ENCODE measurements at places on chromosomes 2 and 18.

DNA sequence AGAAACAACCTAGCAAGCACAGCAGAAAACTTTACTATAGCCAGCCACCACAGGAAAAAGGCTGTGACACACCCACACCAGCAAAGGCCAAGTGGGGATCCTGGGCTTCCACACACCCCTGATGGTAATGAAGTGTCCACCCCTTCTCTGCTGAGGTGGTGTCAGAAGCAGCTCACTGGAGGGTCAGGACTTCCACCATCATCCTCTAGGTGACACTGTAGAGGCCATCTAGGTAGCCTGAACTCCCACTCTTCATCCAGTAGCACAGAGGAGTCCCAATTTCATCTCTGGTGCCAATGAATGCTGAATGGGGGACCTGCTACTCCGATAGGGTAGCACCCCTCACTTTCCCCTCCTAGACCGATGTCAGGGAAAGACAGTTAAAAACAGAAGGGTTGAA, 1544.4 kb downstream of the LRP1B start:
- DNase-seq, result no peak

GRCh38 chr2:9919512-9919911, 32.0 kb upstream of the GRHL1 start:
- no peak for DNase-seq

- DNase-seq, result peak; percentile 41
Measured at GRCh38 chr2:197255543-197255942, 55.0 kb downstream of the ANKRD44 start.

- DNase-seq, result no peak
Measured at GRCh38 chr2:66432801-66433694, 1.9 kb upstream of the MEIS1 start.

DNA sequence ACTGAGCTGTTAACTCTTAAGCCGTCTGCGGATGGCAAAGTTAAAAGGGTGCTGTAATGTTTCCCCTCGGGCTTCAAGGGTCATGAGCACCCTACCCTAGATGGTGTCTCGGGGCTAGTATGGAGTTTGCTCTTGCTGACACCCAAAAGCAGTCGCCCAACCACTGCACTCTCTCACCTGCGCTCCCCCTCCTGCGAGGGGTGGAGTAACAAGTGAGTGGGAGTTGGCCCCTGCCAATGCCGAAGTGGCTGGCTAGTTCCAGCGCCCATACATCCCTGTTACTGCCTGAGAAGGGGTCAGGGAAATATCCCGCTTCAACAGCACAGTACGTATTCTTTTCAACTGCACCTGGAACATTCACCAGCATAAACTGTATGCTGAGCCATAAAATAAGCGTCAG, 47.5 kb downstream of the FAM117B start:
- no peak for DNase-seq

DNA sequence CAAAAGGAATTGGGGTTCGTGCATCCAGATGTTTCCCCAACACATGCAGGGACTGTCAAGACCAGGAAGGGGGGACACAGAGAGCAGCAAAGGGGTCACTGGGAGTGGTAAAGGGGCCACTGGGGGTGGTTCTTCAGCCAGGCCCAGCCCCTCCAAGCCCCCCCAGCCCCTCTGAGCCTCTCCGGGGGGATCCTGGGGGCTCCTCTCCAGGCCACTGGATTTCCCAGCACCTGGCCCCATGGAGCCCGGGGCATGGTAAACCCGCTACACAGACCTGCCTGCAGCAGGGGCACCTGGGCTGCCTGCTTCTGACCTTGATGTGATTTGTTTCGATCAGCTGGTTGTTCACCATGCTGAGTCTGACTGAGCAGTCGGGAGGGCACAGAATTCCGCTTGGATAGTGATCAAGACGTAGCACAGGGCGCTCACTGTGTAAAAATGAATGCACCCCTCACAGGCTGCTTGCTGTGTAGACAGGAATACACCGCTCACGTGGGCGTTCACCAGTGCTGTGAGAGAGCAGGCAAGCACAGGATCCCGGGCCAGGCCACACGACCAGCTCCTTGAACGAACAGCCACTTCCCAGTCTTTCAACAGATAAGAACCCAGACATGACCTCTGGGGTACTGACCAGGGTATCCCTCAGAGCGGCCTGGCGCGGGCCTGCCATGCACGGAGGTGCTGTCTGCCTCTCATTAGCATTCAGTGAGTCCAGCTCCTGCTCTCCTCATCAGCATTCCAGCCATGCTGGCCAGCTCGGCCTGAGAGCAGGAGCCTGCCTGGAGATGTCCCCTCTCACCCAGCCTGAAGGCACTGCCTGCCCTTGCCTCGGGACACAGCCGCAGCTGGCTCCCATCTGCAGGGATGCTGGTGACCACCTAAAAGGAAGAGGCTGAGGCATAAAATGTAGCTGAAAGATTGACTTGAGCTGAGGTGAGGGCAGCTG, 73.3 kb upstream of the OTOS start:
- no peak for DNase-seq

GRCh38 chr2:236014408-236015131, 153.6 kb downstream of the GBX2 start:
- DNase-seq, result no peak

GRCh38 chr2:166658901-166659300, 164.9 kb upstream of the SCN7A start:
- no peak for DNase-seq

- DNase-seq, result no peak
Measured at GRCh38 chr18:41761333-41762018, 193.6 kb upstream of the PIK3C3 start.

DNA sequence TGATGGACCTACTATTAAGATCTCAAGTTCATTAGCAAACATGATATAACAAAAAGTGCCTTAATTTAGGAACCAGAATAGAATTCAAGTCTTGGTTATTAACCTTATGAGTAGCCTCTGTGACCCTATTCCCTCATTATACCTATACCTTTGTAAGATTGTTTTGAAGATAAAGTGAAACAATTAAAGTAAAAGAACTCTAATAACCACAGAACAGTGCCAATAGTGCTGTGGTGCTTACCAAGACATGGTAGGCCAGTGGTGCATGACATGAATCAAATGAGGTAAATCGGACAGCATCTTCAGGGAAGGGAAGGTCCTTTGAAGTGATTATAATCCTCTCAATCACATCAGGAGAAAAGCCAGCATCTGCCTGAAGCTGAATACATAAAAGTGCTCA, 36.4 kb downstream of the METTL4 start:
- DNase-seq, result no peak

DNA sequence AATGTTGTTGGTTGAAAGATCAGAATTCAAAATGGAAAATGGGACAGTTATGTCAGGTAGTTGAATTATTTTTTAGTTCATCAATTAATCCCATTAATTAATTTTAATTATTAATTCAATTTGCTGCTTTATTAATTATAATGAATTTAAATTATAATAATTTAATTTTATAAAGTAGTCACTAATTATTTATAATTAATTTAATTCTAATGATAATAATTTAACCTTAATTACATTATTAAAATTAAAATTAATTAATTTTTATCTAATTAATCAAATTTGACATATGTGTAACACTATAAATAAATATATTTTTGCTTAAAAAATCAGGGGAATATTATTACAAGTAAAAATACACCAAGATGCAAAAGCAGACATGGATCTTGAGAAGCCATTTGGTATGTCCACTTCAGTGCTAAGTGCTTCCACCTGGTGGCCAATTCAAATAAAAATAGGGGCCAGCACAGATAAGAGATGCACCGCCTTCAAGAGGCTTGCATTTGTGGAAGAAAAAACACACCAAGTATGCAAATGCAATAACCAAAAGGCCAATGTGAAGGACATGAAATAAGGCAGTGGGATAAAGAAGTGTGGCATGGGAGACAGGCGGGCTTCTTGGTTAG, 73.2 kb downstream of the MBP start:
- DNase-seq, result no peak

DNA sequence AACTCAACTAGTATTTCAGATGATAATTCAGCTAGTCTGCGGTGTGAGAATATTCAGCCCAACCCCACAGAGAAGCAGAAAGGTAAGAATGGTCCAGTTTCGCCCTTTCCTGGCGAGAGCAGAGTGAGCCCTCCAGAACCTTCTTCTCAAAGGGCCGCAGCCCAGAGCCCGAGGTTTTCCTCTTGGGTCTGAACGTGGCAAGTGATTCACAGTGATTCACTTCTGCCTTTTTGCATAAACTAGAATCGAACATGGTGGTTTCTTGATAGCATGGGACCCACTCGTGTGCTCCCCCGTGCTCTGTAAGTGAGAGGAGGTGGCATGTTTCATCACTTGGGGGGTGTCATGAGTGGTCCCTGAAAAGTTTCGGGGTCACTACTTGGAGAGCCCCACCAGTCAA, 24.2 kb downstream of the TRAF3IP1 start:
- DNase-seq, result no peak

DNA sequence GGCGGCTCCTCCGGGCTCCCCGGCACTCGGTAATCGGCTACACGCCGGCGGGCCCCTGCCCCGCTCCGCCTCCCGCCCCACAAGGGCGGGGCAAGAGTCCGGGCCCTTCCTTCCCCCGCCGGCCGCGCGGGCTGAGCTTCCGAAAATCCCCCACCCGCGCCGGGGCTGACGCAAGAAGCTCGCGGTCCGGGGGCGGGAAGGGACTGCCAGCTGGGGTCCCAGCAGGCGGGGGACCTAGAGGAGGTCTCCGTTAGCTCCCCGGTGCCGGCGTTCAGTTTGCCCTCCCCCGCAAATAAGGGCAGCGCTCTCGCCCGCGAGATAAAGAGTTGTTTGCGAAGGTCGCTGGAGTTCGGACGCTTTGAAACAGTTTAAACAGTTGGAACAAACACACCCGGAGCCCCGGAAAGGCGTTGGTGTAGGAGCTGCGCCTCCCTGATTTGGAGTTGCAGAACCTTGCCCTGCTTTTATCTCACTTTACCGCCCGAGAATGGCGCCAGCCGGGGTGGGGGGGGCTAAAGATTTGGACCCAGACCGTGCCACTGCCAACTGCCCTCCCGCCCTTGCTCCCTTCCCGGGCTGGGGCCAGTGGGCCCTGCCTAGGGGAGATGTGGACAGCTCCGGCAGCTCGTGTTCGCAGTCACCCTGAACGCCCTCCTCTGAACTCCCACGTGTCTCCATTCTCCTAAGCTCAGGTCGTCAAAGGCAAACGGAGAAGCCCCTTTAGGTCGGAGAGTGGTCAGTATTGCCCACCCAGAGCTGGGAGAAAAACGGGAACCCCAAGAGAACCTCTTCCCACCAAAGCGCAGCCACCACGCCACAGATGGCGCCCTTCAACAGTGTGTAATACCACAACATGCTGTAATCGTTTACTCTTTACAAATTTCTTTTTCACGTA, at the start of gene NFE2L2:
NFE2L2 (minus strand) TSS at position 35 of the 895 bp plus-strand sequence. CDS start 151 bp downstream, outside the sequence.
- DNase-seq, result peak; percentile 97

DNA sequence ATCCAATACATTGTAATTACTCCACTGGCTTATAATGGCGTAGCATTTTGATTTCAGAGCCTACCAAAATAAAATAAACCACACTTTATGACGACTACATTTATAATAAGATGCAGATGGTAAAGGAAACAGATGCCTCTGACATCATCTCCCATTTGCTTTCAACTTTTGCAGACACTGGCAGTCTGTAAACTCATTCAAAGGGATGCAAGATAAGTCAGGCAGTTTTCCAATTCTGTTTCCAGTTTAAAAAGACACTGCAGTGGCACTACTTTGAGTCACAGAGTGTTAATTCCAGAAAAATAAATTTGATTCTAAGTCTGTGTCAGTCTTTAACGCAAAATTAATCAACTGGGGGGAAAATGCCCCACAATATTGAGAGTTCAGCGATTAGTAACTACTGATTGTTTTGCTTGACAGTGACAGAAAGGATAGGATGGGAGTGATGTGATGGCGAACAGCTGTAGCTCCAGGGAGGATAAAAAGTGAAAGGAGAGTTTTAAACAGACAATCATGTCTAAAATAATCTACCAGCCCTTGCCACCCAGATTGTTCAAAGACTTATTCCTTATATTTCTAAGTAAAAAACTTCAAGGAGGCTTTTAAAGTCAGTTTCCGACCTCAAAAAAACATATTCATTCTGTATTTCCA, 6.7 kb downstream of the DSEL start:
- DNase-seq, result no peak
